Femur (tissue), 1 donor: ENCODE measurements at places on chromosomes 12 and 14.

GRCh38 chr12:68976395-68976841 is 43.4 kb upstream of the CPM start:
- no peak for DNase-seq

- no peak for DNase-seq
Observed at GRCh38 chr12:88266806-88267360, 124.8 kb downstream of the TMTC3 start.

GRCh38 chr12:57894399-57895292 is 46.7 kb upstream of the ATP23 start:
- peak; percentile 76 for DNase-seq

- DNase-seq = no peak
Observed at GRCh38 chr12:57455374-57456144, 452 bp downstream of the INHBE start.

- peak; percentile 63 for DNase-seq
Observed at GRCh38 chr12:6792522-6793201, 3.3 kb downstream of the CD4 start.

GRCh38 chr12:47774663-47775062 is 1.6 kb downstream of the SLC48A1 start:
- DNase-seq = no peak

- no peak for DNase-seq
Observed at GRCh38 chr14:101040538-101041442, 137.3 kb upstream of the RTL1 start.

DNA sequence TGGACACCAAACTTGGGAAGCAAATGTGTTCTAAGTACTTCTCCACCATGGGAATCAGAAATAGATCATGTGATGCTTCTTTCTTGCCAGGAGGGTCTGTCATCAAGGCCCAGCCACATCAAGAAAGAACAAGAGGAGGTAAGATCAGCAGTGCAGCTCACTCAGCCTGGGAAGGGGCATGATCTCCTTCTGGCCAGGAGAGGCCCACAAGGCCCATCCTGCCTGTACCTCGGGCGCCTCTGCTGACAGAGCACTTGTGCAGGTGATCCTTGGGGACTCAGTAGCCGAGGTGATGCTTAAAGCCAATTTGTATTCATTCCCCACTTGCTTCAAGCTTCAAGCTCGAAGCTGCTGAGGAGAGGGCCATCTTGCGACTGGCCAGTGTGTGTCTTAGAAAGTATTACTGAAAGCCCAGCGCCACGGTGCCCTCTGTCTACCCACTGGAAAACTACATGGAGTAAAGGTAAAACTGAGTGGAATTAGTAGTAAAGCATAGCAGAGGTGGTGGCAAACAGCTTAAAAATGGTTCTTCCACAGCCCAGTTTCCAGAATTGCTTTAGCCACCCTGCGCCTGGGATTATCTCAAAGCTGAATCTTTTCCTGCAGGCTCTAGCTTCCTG is 26.2 kb downstream of the RTRAF start:
- no peak for DNase-seq

GRCh38 chr12:77070800-77071449 is 5.6 kb upstream of the E2F7 start:
- no peak for DNase-seq

GRCh38 chr12:47889040-47889439 is 15.8 kb downstream of the VDR start:
- DNase-seq = no peak

GRCh38 chr14:64870160-64870559 is 9.5 kb downstream of the SPTB start:
- no peak for DNase-seq

GRCh38 chr12:851343-851742 is 98.2 kb downstream of the RAD52 start:
- no peak for DNase-seq

DNA sequence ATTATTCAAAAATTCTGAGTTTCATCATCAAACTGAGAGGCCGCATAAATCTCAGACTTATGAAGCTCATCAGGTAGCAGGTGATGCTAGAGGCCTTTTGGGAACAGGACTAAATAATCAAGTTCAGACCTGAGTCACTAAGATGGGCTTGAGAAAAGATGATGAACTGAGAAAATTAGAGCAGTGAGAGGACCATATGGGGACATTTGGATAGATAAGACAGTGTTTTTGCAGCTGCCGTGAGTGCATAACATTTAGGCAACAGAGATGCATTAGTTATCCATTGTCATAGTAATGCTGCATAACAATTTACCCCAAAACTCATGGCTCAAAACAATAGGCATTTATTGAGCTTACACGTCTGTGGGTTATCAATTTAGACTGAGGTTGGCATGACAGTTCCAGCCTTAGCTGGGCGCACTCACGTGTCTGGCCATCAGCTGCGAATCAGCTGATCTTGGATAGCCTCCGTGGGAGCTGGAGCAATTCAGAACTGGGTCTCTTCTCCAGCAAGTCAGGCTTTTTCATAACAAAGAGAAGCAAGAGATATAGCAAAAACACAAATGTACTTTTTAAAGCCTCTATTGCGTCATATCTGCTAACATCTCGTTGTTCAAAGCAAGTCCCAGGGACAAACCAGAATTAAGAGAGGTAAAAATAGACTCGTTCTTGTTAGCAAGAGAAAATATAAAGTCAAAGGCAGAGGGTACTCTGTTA is 72.8 kb downstream of the CAPZA3 start:
- DNase-seq = no peak
